Esophagus mucosa (tissue), 1 donor: ENCODE measurements at places on chromosomes 16 and 17. TPM values are rescaled to one million over a fixed set of nuclear protein-coding genes. Genes with fewer than 3 reads are reported as not detected.
A peak's percentile ranks its signal among the peaks of the same experiment; 100 is the strongest.

Gene KCNG4
- not detected for total RNA-seq

Gene KRT222
- 0.20 TPM for total RNA-seq

Gene MMD
- total RNA-seq, result 2.1 TPM

Gene TEX19
- total RNA-seq, result not detected

Gene SPNS2
- 33.9 TPM for total RNA-seq

Gene WNT9B
- total RNA-seq, result not detected

Gene MPP3
- 2.8 TPM for total RNA-seq

GRCh38 chr17:77444984-77445759 lies 304.4 kb downstream of the SEC14L1 start:
- ATAC-seq, result peak; percentile 64

GRCh38 chr16:50534556-50534955 lies 13.6 kb upstream of the NKD1 start:
- ATAC-seq, result no peak

DNA sequence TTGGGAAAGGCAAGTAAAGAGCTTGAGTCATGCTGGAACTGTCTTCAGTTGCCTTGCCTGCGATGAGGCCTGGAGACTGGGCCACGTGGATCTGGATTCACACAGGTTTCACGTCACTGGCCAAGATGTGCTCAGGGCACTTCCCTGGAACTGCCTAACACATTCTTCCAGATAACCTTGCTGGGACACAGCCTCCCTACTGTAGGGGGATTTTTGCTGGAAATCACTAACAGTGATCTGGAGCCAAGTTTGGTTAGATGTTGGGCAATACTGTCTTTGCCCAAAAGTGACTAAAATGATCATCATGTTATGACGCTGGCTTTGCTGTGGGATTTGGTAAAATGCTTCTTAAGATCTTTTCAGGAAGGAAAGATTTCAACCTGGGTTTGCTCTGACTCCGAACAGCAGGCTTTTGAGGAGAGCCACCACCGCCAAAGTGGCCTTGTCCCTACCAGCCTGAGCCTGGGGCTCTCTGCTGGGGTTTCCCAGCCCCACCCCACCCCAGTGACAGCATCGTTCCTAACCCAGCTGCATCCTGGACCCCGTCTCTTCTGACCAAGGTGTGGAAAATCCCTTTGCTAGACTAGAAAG lies 14.7 kb downstream of the C1QTNF1 start:
- peak; percentile 44 for ATAC-seq

DNA sequence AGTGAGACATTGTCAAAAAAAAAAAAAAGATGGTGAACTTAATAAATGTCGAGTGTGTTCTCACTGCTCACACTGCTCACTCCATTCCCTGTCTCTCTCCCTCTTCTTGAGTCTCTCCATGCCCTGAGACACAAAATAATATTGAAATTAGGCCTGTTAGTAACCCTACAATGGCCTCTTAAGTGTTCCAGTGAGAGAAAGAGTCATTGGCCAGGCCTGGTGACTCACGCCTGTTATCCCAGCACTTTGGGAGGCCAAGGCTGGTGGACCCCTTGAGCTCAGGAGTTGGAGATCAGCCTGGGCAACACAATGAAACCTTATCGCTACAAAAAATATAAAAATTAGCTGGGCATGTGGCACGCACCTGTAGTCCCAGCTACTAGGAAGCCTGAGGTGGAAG lies 16.2 kb upstream of the CSF3 start:
- ATAC-seq, result no peak

DNA sequence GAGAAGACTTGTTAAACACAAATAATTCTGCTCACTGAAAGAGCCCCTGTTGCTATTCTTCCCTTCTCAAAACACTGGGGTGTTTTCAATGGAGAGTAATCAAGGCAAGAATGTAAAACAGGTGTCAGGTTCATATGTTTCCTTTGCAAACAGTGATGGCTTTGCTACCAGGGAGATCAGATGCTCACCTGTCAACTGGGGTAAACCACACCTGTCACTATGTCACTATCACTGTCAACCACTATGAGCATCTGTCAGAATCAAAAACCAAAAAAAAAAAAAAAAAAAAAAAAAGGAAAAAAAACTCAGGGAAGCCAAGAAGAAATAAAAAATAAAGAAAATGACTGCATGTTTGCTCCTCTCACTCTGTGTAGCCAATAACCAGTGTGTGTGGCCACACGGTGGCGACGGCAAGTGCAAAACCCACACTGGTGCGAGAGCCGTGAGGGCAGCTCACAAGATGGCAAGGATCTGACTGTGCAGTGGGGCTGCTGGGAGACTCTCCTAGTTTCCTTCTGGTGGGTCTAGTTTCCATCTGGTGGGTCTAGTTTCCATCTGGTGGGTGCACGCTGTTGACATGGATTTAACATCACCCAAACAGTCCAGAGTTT lies 22.7 kb downstream of the USP22 start:
- ATAC-seq, result peak; percentile 52

GRCh38 chr17:28405632-28406472 lies at the start of gene SLC46A1:
SLC46A1 (minus strand) TSS chr17:28406212; CDS start chr17:28406114, 98 bp downstream.
- peak; percentile 40 for ATAC-seq

DNA sequence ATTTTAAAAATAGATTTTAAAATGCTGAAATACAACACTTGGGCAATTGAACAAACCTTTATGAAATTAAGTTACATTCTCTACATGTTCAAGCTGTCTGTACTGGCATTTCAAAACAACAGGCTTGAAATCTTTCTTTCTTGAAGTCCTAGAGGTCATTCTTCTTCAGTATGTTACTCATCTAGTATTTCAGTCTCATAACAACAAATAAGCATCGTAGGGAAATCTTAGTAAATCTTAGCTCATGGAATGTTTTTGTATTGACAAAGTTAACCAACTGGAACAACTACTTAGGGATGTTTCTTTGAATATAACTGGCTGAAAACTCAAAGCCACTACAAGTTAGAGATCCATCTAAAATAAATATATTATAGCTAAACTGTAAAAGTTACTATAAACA lies 96.6 kb downstream of the KIF2B start:
- no peak for ATAC-seq

GRCh38 chr17:40059729-40060475 lies 2.9 kb upstream of the THRA start:
- ATAC-seq, result no peak

DNA sequence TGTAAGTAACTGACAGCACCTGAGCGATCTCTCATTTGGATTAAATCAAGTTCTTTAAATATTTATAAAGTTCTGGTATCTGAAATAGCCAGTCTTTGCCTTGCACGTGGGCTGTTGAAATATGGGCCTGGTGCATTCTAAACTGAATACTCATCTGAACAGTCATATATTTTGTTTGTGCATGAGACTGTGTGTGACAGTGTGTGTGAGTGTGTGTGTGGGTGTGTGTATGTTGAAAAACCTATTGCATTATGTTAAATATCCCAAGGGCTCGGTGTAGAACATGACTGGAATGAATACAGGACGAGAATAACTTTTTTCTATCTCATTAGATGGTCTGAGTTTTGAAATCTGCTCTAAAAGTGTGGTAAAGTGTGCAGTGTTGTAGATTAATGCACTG lies 82.4 kb upstream of the TOX3 start:
- ATAC-seq, result no peak

- ATAC-seq, result no peak
Observed at GRCh38 chr16:24497440-24497839, 41.9 kb upstream of the RBBP6 start.

GRCh38 chr17:77083531-77083930 lies 57.2 kb upstream of the SEC14L1 start:
- no peak for ATAC-seq

- ATAC-seq, result no peak
Observed at GRCh38 chr17:78358538-78359320, 1.1 kb downstream of the SOCS3 start.

DNA sequence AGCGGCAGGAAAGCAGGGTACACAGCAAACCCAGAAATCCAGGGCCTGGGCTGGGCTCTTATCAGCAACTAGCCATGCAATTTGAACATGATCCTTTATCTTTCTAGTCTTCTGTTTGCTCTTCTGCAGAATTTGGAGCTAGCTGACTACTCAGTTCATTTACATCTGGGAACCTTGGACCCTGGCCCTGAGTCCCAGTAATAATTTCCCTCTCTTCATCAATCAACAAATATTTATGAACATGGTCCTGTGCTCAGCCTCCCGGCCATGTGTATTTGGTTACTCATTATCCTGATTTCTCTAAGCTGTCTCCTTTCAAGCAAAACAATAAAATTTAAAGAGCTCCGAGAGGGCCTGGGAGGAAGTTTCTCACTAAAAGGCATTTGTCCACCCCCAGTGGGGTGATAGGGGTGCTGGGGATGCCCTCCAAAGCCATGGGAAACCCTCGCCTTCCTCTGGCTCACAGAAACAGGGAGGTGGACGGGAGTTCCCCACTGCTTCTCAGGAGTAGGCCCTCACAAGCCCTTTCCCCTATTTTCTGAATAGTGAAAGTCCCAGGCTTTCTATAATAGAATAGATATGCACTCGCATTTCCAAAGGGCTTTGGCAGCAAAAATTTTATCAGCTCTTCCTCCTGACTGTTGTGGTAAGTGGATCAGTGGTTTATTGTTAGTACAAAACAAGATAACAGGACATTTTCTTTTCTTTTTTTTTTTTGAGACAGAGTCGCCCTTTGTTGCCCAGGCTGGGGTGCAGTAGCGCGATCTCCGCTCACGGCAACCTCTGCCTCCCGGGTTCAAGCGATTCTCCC lies 6.9 kb upstream of the WDR59 start:
- no peak for ATAC-seq

GRCh38 chr16:57358086-57358420 lies 530 bp upstream of the CCL22 start:
- no peak for ATAC-seq

DNA sequence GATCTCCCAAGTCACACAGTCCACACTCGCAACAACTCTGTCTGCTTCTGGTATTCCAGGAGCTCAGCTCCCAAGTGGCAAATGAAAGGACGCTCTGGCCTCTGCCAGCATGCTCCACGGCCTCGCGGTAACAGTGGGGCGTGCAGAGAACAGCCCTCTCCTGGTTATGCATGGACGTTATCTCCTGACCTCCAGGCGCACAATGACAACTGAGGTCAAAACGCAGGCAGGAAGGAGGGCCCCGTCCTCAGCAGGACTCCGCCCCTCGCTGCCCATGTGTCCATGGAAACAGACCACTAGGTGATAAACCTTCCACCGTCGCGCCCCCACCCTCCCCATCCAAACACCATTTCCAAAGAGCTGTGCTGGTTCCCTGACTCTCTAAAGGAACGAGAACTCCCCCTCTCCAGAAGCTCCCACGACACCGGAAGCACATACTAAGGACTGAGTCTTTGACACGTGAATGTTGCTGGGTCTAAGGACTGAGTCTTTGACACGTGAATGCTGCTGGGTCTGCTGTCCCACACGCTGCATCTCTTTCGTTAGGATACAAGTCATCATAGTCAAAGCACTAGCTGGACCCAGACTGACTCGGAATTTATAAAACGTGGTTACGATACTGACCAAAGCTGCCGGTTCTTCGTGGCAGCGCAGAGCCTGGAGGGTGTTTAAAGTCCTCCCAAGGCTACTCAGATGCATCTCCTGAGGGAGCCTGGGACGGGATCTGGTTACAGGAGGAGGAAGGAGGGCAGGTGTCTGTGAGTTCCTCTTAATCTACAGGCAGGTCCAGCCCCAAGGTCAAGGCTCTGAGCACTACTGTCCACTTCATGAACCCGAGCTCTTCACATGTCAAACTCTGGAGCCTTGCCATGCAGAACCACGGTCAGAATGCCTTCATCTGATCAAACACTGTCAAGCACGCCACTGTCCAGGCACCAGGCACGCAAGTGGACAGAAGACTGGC lies 43.9 kb downstream of the KLHDC4 start:
- ATAC-seq, result no peak

DNA sequence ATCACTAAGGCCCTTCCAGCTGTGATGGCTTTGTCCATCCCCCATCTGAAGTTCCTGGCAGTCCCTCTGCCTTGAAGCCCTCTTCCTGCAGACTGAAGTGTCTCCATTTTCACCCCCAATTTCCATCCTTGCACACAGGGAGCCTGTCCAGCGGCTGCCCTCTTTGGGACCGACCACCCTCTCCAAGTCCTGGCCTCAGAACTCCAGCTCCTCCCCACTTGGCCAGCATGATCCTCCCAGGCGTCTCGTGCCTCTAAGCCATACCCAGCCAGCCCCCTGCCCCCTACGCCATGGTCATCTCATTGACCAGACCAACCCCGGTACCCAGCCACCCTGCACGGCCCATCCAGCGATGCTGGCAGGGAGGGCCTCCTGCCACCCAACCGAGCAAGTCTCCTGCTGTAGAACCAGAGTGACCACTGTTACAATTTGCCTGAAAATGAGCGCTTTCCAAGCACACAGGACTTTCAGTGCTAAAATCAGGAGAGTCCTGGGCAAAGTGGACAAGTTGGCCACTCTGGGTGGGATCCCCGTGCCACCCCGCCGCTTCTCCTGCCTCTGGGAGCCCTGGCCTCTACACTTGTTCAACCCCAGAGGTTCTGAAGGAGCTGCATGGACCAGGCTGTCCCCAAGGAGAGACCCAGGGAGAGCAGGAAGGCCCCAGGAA lies 362.0 kb downstream of the SEC14L1 start:
- ATAC-seq, result no peak

GRCh38 chr17:41739661-41740352 lies 5.4 kb upstream of the HAP1 start:
- peak; percentile 2 for ATAC-seq

DNA sequence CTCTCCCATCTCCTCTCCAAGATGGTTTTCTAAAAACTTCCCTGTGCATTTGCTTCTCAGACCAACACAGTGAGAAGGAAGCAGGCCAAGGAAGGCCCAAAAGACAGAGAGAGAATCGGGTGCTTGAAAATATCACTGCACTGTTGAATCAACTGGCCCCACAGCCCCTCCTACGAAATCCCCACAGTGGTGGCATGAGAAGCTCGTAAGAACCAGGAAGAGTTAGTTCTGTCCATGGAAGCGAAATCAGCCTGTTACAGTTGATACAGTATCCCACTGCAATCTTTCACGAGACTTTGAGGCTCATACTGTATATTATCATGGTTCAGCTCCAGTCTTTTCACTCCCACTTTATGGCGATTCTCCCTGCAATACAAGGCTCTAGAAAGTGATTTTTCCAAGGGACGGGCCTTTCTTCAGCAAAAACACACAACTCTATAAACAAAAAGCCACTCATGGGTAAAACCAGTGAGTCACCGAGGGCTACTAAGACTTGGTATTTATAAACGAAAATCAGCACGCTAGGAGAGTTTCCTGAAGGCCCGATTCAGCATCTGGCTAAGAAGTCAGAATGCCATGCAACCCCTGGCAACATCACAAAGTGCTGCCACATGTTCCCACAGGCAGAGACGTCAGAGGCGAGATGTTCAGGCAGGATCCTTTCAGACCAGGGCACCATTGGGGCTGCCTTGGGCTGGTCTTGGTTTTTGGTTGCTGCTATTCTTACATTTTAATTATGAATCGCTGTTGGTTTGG lies 185.7 kb downstream of the IRX5 start:
- peak; percentile 71 for ATAC-seq

DNA sequence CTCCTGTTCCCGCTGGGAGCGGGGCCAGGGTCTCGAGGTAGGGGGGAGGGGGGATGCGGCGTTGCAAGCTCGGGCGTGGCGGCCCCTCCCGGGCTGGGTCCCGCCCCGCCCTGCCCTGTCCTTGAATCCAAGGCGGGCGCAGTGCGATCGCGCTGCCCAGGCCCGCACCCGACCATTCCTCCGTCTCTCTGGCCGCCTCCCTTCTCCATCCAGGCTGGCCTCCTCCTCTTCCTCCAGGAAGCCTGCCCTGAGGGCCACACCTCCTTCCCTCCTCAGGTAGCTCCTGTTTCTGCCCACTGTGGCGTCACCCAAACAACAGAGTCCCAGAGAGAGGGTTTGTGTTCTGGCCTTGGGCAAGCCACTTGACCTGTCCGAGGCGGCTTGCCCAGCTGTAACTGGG lies 43.0 kb upstream of the TAC4 start:
- ATAC-seq, result no peak

GRCh38 chr17:42924891-42925290 lies 24.3 kb downstream of the G6PC1 start:
- ATAC-seq, result no peak
